ENCODE measurements at places on chromosomes 12 and 14.

DNA sequence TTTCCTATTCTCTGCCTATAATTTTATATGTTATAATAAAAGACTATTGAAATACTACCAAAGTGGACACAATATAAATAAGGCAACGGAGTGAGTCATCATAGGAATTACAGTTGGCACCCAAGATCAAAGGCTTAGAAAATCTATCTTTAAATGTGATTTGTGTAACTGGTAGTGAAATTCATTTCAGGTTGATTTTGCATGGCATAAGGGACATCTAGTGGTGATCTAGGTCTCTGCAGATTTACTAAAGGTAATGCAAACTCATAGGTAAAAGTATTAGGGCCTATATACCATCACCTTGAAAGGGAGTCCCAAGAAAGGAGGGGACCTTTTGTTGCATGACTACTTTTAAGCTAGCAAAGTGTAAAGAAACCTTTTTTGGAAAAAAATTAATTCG, 527.2 kb downstream of the NRXN3 start:
- no peak for DNase-seq

- no peak for DNase-seq
Measured at GRCh38 chr14:51807356-51807755, 53.1 kb upstream of the GNG2 start.

DNA sequence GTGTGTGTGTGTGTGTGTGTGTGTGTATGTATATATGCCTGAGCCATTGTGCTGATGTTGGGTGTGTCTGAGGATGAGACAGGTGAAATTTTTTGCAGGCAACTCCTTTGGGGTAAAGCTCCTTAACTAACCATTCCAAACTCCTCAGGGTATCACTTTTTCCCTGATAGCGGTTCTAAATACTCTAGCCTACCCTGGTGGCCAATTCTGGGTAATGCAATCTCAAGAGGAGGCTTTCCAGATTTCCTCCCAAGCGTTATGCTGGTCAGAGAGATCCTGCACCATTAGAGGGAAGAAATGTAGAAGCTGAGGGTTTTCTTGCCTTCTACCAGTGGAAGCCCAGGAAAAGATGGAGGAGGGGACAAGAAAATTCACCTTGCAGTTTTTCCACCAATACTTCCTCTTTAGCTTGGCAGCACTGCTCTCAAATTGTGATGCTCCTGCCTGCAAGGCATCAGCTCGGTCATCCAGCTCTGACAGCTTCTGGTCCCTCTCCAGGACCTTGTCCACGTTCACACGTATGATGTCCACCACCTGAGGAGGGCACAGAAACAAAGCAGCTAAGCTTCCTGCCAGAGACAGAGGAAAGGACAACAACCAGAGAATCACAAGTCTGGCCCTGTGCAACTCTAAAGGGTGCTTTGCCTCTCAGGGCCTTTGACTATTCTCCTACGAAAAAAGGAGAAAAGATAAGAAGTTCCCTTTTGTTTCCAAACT, 4.9 kb downstream of the VAMP1 start:
- DNase-seq, result no peak

GRCh38 chr14:103512701-103513611, 9.7 kb downstream of the CKB start:
- no peak for DNase-seq

DNA sequence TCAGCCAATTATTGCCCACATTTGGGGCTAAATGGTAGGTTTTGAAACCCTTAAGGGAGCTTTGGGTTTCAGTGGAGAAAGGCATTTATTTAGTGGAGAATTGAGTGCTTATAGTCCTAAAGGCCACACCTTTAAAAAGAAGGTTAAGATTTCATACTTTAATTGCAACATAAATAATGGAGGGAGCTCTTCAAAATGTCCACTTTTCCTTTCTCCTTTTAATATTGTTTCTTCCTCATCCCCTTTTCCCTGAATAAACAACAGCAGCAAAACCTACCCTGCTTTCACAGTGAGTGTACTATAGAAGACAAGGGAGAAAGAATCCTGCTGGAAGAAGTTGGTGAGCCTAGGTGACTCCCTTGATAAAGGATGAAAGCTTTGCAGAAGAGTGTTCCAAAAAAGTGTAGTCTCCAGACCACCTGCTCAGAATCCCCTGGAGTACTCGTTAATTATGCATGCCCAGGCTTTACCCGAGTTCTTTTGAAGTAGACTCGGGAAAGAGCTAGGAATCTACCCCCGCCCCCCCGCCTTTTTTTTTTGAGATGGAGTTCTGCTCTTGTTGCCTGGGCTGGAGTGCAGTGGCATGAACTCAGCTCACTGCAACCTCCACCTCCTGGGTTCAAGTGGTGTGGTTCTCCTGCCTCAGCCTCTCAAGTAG, 11.5 kb upstream of the EID3 start:
- no peak for DNase-seq

DNA sequence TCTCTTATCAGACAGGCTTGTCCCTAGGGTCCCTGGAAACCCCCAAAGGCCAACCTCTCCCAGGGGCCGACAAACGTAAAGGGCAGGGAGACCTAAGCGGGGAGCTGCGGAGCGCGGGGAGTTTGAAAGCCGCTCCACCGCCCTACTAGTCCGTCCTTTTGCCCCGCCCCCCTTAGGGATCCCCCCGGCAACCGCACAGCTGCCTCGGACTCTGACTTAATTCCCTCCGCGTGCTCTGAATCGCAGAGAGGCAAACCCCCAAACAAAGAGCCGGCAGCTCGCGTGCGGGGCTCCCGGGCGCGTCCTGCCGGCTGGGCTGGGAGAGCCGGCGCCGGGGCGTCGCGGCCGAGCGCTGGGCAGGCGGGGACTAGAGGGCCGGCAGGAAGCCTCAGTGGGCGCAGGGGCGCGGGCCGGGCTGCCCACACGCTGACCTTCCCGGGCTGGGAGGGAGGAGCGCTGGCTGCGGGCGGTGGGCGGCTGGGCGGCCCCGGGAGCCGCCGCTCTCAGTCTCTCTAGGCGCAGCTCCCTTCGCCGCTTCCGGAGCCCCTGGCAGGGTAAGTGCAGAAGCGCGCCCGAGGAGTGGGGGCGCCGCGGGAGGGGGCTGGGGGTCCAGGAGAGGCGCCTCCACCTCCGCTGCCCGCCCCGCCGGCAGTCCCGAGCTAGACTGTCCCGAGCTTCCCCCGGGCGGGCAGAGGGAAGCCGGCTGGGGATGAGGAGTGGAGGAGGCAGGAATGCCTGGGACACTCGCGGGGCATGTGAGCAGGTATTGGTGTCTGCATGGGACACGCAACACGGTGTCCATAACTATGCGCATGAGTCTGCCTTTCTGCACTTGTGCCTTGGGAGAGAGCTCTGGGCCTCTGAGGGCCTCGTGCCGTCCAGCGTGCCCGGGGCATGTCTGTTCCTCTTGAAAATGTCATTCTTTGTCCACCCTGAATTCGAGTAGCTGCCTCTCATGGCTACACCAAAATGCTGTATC, at the start of gene TSPAN11:
TSPAN11 (plus strand) TSS at position 506 of the 979 bp plus-strand sequence. CDS start 27,244 bp downstream, outside the sequence.
- no peak for DNase-seq

DNA sequence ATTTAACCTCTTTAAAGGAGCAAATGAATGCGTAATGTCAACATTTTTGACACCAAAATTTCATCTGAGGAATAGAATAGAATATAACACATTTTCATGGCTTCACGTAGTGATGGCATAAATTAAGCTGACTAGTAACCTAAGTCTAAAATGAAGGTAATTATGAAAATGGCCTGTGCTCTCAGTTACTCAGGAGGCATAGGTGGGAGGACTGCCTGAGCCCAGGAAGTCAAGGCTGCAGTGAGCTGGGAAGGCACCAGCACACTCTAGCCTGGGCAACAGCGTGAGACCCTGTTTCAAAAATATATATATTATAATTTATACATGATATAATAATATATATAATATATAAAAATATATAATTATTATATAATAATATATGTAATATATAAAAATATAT, 383.2 kb upstream of the ATP2B1 start:
- no peak for DNase-seq

- no peak for DNase-seq
Measured at GRCh38 chr12:31220061-31220460, 105.9 kb downstream of the SINHCAF start.
